ENCODE measurements at places on chromosomes 12 and 14.

- H3K27me3 ChIP-seq, result no peaks in the 10 kb centered on the region
- H3K4me3 ChIP-seq, result no peak overlapping the region
- DNase-seq, result no peak
These were observed 331.1 kb downstream of the BCL11B start for GRCh38 chr14:98940693-98941437.

GRCh38 chr14:97458661-97459579 is 661.7 kb downstream of the VRK1 start:
- H3K27ac ChIP-seq, result peak overlapping the region; percentile 96
- H3K36me3 ChIP-seq, result peaks cover 68% of the 10 kb centered on the region
- H3K4me3 ChIP-seq, result peak overlapping the region; percentile 93

GRCh38 chr14:57364659-57365450 is 25.5 kb upstream of the NAA30 start:
- no peaks in the 10 kb centered on the region for H3K36me3 ChIP-seq
- no peak overlapping the region for H3K27ac ChIP-seq
- H3K4me3 ChIP-seq, result no peak overlapping the region
- no peaks in the 10 kb centered on the region for H3K4me1 ChIP-seq
- no peak for DNase-seq
- H3K27me3 ChIP-seq, result peaks cover 10% of the 10 kb centered on the region

DNA sequence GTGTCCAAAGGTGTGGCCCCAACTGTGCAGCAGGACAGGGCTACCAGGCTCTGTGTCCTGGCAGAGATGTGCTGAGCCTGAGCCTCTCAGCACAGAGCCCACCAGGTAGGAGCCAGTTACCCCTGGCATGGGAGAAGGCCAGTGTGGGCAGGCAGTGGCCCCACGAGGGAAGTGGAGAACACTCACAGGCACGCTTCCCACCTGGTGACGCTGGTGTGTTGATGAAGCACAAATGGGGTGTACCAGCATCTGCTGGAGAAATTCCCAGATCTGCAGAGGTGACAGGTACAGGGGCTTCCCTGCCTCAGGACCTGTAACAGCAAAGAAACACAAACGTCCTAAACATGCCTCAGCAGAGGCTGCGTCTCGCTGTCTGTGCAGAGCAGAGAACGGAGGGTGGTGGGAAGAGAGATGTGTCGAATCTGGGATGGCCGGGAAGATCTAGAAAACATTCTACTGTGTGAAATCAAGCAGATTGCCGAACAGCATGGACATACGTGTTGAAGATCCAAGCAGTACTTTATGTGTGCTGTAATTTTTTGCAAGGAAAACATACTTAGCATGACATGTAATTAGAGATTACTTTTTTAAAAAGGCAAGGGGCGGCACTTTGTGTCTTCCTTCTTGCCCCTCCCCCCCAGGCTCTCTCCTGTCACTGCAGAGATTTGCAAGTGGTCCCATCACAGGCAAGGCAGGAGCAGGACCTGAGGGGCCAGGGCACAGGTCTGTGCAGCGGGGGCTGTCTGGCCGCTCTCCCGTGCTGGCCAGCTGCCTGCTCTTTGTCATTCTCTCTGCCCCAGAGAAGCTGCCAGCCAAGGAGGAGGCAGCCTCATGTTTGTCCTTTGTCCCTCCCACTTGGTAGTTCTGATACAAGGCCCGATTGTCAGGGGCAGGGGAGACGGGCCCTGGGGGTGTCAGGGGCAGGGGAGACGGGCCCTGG is 17.3 kb downstream of the HIP1R start:
- DNase-seq, result no peak
- H3K27me3 ChIP-seq, result no peaks in the 10 kb centered on the region
- no peak overlapping the region for H3K27ac ChIP-seq
- peaks cover 3% of the 10 kb centered on the region for H3K36me3 ChIP-seq

DNA sequence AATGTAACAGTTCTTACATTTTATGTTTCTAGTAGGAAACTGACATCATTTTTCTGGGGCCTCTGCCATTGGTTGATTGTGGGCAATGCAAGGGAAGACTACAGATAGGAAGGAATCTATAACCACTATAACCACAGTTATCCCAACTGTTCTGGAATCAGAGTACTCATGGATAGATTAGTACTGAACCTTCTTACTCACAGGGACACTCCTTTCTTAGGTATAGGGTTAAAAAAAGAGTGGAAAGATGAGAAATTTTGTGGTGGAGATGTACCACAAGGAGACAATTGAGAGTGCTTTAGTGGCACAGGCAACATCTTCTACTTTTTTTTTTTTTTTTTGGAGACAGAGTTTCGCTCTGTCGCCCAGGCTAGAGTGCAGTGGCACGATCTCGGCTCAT is 21.0 kb downstream of the TMEM116 start:
- peak overlapping the region; percentile 96 for H3K27ac ChIP-seq
- H3K27me3 ChIP-seq, result no peaks in the 10 kb centered on the region
- H3K36me3 ChIP-seq, result peaks cover 29% of the 10 kb centered on the region
- H3K4me3 ChIP-seq, result peak overlapping the region; percentile 80
- DNase-seq, result no peak

GRCh38 chr12:131030472-131031328 is 77.0 kb downstream of the ADGRD1 start:
- H3K4me3 ChIP-seq, result no peak overlapping the region
- H3K36me3 ChIP-seq, result no peaks in the 10 kb centered on the region
- no peaks in the 10 kb centered on the region for H3K27me3 ChIP-seq
- DNase-seq, result no peak
- H3K27ac ChIP-seq, result no peak overlapping the region

GRCh38 chr12:47343684-47344567 is 264.2 kb upstream of the AMIGO2 start:
- H3K27me3 ChIP-seq, result no peaks in the 10 kb centered on the region
- H3K4me1 ChIP-seq, result peaks cover 12% of the 10 kb centered on the region
- no peak for DNase-seq
- H3K4me3 ChIP-seq, result no peak overlapping the region
- H3K27ac ChIP-seq, result no peak overlapping the region
- H3K36me3 ChIP-seq, result no peaks in the 10 kb centered on the region

GRCh38 chr14:50670196-50670865 is 2.2 kb upstream of the SAV1 start:
- H3K27ac ChIP-seq, result no peak overlapping the region
- no peak overlapping the region for H3K4me3 ChIP-seq
- peaks cover 3% of the 10 kb centered on the region for H3K27me3 ChIP-seq
- peaks cover 16% of the 10 kb centered on the region for H3K4me1 ChIP-seq
- DNase-seq, result no peak

- no peak for DNase-seq
- peaks cover 10% of the 10 kb centered on the region for H3K4me1 ChIP-seq
- no peaks in the 10 kb centered on the region for H3K27me3 ChIP-seq
- no peaks in the 10 kb centered on the region for H3K36me3 ChIP-seq
- no peak overlapping the region for H3K4me3 ChIP-seq
- no peak overlapping the region for H3K27ac ChIP-seq
These were observed 28.1 kb upstream of the CFL2 start for GRCh38 chr14:34742270-34743115.

- no peaks in the 10 kb centered on the region for H3K27me3 ChIP-seq
- no peak for DNase-seq
- no peaks in the 10 kb centered on the region for H3K4me1 ChIP-seq
- no peak overlapping the region for H3K4me3 ChIP-seq
- H3K36me3 ChIP-seq, result no peaks in the 10 kb centered on the region
These were observed 7.2 kb downstream of the NAV3 start for GRCh38 chr12:77837876-77838291.

GRCh38 chr12:15632708-15633107 is 156.5 kb downstream of the EPS8 start:
- H3K27ac ChIP-seq, result no peak overlapping the region
- peaks cover 5% of the 10 kb centered on the region for H3K27me3 ChIP-seq
- no peak overlapping the region for H3K4me3 ChIP-seq
- no peak for DNase-seq
- no peaks in the 10 kb centered on the region for H3K4me1 ChIP-seq
- no peaks in the 10 kb centered on the region for H3K36me3 ChIP-seq

GRCh38 chr12:93146263-93146939 is 217.3 kb upstream of the EEA1 start:
- no peak overlapping the region for H3K4me3 ChIP-seq
- peaks cover 10% of the 10 kb centered on the region for H3K27me3 ChIP-seq
- no peaks in the 10 kb centered on the region for H3K36me3 ChIP-seq

DNA sequence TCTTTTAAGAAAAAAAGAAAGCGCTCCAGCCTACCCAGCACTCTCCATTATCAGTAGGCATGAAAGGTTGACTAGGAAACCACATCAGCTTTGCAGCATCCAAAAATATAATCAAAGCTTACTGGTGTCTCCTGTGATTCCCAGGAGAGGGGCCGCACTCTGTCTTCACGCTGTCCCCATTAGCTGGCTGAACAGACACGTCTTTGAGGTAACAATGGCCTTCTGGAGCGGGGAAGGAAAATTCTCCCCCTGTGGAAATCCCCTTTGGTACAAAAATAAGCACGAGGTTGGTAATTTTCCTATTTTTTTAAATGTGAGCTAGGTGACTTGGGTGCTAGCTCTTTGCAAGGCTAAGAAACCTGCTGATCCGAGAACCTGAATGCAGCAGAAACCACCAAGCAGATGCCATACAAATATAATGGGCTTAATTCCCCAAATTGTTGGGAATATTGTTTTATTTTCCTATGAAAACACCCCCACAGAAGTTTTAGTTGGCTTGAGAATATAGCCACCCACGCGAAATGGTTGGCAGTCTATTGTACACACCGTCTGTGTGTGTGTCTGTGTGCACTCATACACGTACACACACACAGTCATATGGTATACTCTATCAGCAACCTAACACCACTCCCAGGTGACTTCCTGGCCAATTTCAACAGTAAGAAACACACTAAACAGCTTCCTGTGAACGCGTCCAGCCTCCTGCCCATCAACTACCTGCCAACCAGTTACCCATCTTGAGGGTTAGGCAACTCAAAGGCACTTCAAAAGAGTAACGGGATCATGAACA is 71.2 kb downstream of the KSR2 start:
- H3K36me3 ChIP-seq, result no peaks in the 10 kb centered on the region
- no peaks in the 10 kb centered on the region for H3K4me1 ChIP-seq
- H3K27ac ChIP-seq, result no peak overlapping the region
- H3K27me3 ChIP-seq, result no peaks in the 10 kb centered on the region
- H3K4me3 ChIP-seq, result no peak overlapping the region

GRCh38 chr14:33782923-33783322 is 168.0 kb downstream of the EGLN3 start:
- no peak overlapping the region for H3K27ac ChIP-seq
- no peaks in the 10 kb centered on the region for H3K36me3 ChIP-seq
- no peaks in the 10 kb centered on the region for H3K4me1 ChIP-seq
- no peak for DNase-seq

- H3K27me3 ChIP-seq, result peaks cover 9% of the 10 kb centered on the region
- no peak overlapping the region for H3K27ac ChIP-seq
- no peaks in the 10 kb centered on the region for H3K36me3 ChIP-seq
- H3K4me3 ChIP-seq, result no peak overlapping the region
- no peaks in the 10 kb centered on the region for H3K4me1 ChIP-seq
These were observed 7.4 kb downstream of the LRP1 start for GRCh38 chr12:57135527-57136326.

DNA sequence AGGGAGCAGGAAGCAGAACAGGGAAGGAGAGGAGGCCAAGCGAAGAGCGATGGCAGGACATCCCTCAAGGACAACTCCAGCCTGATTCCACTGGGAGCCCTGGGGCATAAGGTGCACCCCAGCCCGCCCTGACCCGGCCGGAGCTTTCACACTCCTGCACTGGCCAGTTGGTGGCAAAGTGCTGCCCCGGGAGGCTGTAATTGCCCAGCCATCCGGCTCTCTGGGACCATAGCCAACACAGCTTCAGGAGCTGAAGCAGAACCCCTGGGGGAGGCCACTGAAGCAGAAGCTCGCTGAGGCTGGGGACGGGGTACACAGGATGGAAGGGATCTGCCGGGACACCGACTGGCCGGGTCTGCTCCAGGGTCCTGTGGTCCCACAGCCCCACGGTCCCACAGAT is 41.9 kb upstream of the BEGAIN start:
- H3K27me3 ChIP-seq, result peaks cover 42% of the 10 kb centered on the region
- no peaks in the 10 kb centered on the region for H3K36me3 ChIP-seq
- H3K4me3 ChIP-seq, result no peak overlapping the region
- H3K4me1 ChIP-seq, result peaks cover 7% of the 10 kb centered on the region
- H3K27ac ChIP-seq, result no peak overlapping the region
- DNase-seq, result no peak

GRCh38 chr12:104792570-104792969 is 165.5 kb downstream of the SLC41A2 start:
- H3K4me3 ChIP-seq, result no peak overlapping the region
- H3K27me3 ChIP-seq, result peaks cover 13% of the 10 kb centered on the region
- no peaks in the 10 kb centered on the region for H3K36me3 ChIP-seq
- DNase-seq, result no peak

GRCh38 chr12:48988030-48988649 is 10.0 kb downstream of the WNT1 start:
- DNase-seq, result peak; percentile 68
- H3K4me1 ChIP-seq, result peaks cover 4% of the 10 kb centered on the region
- H3K4me3 ChIP-seq, result no peak overlapping the region
- no peaks in the 10 kb centered on the region for H3K36me3 ChIP-seq
- peaks cover 70% of the 10 kb centered on the region for H3K27me3 ChIP-seq

DNA sequence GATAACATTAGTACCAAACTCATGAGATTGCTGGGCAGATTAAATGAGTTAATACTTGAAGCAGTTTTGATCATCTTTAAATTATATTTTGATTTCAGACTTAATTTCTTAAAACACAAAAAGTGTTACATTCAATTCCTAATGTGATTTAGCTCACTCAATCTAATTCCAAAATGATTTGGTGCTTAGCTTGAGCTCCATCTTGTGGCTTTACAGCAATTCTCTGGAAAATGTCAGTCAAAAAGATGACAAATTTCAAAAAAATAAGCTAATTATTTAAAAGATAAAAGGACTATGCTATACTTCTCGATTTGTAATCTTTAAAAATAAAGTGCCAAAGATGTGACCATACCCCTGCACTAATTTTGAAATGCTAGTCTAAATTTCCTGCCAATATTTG is 10.1 kb downstream of the LLPH start:
- peak overlapping the region; percentile 43 for H3K27ac ChIP-seq
- DNase-seq, result no peak
- peaks cover 18% of the 10 kb centered on the region for H3K4me1 ChIP-seq
- H3K36me3 ChIP-seq, result peaks cover 35% of the 10 kb centered on the region

- no peak overlapping the region for H3K4me3 ChIP-seq
- H3K27ac ChIP-seq, result no peak overlapping the region
- no peak for DNase-seq
- H3K36me3 ChIP-seq, result no peaks in the 10 kb centered on the region
These were observed 36.0 kb upstream of the PLEKHG6 start for GRCh38 chr12:6274231-6275221.

- H3K27me3 ChIP-seq, result no peaks in the 10 kb centered on the region
- no peak overlapping the region for H3K4me3 ChIP-seq
- no peak for DNase-seq
- peaks cover 79% of the 10 kb centered on the region for H3K36me3 ChIP-seq
- peaks cover 2% of the 10 kb centered on the region for H3K4me1 ChIP-seq
These were observed 21.2 kb downstream of the DEGS2 start for GRCh38 chr14:100138082-100138787.

All from T-helper 2 cell treated with Interferon-gamma antibody and Interleukin-4, amounts not matched to agents 5 μg/mL and 100 μg/mL, for 36 hours (primary cell).